Activated CD8-positive, alpha-beta T cell treated with anti-CD3 and anti-CD28 coated beads for 36 hours (primary cell): ENCODE measurements at places on chromosomes 2 and 18. TPM values are rescaled to one million over a fixed set of nuclear protein-coding genes. Genes with fewer than 3 reads are reported as not detected.

The CHRNG gene
- not detected for total RNA-seq

The MSTN gene
- total RNA-seq = not detected

The C2orf92 gene
- total RNA-seq = 11.7 TPM

The PIEZO2 gene
- not detected for total RNA-seq

The ANKRD30BL gene
- not detected for total RNA-seq

DNA sequence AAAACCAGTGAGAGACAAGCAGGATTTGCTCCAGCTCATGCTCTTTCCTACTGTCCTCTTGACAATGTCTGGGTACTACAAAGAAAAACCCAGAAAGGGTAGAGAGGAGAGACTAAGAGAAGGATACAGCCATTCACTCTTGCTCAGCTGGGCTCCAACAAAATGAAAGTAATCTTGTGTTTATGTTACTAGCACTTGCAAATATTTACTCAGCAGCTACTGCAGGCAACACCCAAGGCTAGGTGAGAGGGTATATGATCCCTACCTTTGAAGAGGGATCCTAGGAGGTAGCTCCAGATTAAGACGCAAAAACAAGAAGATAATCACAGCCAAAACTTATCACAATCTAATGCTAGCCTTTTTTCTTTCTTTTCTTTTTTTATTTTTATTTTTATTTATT lies 329.6 kb upstream of the ACVR2A start:
- H3K4me3 ChIP-seq = no peak overlapping the region
- H3K36me3 ChIP-seq = no peaks in the 10 kb centered on the region
- H3K27me3 ChIP-seq = no peaks in the 10 kb centered on the region
- no peak overlapping the region for H3K27ac ChIP-seq
- H3K4me1 ChIP-seq = no peaks in the 10 kb centered on the region
- DNase-seq = no peak

GRCh38 chr2:175136334-175137215 lies 31.4 kb downstream of the ATF2 start:
- no peaks in the 10 kb centered on the region for H3K27me3 ChIP-seq
- peak overlapping the region; percentile 46 for H3K27ac ChIP-seq
- no peak for DNase-seq
- no peak overlapping the region for H3K4me3 ChIP-seq

DNA sequence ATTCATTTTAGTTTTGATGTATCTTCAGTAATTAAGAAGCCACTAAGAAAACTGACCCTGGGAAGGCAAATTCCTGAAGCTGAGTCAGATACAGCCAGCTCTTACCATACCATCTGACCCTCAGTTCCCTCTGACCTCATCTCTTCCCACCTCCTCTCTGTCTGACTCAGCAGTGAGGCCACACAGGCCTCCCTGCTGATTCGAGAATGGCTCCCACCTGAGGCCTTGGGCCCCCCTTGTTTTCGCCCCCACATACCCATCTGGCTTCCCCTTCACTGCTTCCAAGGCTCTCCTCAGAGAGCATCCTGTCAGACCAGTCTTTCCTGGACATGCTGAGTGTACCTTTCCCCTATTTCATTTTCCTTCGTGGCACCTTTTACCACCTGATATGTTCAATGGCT lies 71.0 kb upstream of the CYP1B1 start:
- peaks cover 5% of the 10 kb centered on the region for H3K27me3 ChIP-seq
- no peaks in the 10 kb centered on the region for H3K36me3 ChIP-seq
- H3K4me3 ChIP-seq = no peak overlapping the region
- H3K27ac ChIP-seq = peak overlapping the region; percentile 56

DNA sequence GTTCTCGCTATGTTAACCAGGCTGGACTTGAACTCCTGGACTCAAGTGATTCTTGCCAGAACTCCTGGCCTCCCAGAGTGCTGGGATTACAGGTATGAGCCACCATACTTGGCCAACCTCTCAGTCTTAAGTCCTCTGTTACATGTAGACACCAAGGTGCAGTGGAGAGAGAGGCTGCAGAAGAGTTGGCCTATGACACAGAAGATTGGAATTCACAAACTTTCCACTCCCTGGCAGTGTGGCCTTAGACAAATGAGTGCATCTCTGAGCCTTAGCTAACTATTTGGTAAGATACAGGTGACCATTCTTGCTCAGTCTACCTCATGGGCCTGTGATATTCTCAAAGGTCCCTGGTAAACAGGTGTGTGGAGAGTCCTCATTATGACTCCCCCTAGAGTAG lies 159.7 kb downstream of the MYCN start:
- no peaks in the 10 kb centered on the region for H3K27me3 ChIP-seq
- no peak overlapping the region for H3K4me3 ChIP-seq
- DNase-seq = no peak
- no peak overlapping the region for H3K27ac ChIP-seq

GRCh38 chr2:222582928-222583327 lies 73.0 kb downstream of the FARSB start:
- no peak overlapping the region for H3K4me3 ChIP-seq
- DNase-seq = no peak
- no peak overlapping the region for H3K27ac ChIP-seq
- H3K27me3 ChIP-seq = no peaks in the 10 kb centered on the region

DNA sequence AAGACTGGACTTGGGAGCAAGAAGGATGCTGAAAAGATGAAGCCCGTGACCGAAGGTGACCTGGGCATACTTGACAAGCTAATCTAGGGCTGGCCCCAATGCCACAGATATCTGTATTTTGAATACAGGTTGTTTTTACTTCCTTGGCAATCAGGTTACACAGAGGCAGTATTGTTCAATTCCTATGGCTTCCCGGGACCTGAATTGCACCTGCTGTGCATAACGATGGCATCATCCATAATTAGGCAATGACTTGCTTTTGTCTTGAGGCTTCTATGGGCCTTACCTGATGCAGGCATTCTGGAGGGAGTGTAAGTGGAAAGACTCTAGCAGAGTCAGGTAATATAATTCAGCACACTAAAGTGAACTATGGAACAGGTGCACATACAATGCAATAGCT lies 60.6 kb upstream of the CUL3 start:
- no peaks in the 10 kb centered on the region for H3K4me1 ChIP-seq
- DNase-seq = no peak
- H3K27me3 ChIP-seq = no peaks in the 10 kb centered on the region
- H3K4me3 ChIP-seq = no peak overlapping the region
- no peak overlapping the region for H3K27ac ChIP-seq

DNA sequence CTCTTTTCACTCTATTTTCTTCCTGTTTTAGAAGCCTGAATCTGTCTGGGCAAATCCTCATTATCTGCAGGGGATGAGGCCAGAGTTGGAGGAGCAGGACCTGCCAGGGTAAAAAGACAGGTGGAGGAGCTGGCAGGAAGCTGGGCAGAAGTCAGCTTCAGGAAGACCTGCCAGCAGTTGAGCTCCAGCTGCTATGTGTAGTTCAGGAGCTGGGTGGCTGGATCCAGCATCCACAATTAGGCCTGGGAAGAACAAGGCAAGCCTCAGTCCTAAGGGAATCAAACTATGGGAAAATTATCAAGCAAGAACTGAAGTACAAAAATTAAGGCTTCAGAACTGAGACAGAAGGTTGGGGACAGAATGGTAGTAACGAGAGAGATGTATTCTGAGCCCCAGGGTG lies 174.0 kb downstream of the MREG start:
- H3K36me3 ChIP-seq = no peaks in the 10 kb centered on the region
- H3K27me3 ChIP-seq = no peaks in the 10 kb centered on the region
- no peak for DNase-seq
- no peak overlapping the region for H3K4me3 ChIP-seq
- no peak overlapping the region for H3K27ac ChIP-seq

- no peak overlapping the region for H3K4me3 ChIP-seq
- H3K4me1 ChIP-seq = no peaks in the 10 kb centered on the region
- DNase-seq = no peak
- no peaks in the 10 kb centered on the region for H3K27me3 ChIP-seq
- H3K27ac ChIP-seq = no peak overlapping the region
These were observed 37.5 kb upstream of the MAPRE3 start for GRCh38 chr2:26932974-26933373.

DNA sequence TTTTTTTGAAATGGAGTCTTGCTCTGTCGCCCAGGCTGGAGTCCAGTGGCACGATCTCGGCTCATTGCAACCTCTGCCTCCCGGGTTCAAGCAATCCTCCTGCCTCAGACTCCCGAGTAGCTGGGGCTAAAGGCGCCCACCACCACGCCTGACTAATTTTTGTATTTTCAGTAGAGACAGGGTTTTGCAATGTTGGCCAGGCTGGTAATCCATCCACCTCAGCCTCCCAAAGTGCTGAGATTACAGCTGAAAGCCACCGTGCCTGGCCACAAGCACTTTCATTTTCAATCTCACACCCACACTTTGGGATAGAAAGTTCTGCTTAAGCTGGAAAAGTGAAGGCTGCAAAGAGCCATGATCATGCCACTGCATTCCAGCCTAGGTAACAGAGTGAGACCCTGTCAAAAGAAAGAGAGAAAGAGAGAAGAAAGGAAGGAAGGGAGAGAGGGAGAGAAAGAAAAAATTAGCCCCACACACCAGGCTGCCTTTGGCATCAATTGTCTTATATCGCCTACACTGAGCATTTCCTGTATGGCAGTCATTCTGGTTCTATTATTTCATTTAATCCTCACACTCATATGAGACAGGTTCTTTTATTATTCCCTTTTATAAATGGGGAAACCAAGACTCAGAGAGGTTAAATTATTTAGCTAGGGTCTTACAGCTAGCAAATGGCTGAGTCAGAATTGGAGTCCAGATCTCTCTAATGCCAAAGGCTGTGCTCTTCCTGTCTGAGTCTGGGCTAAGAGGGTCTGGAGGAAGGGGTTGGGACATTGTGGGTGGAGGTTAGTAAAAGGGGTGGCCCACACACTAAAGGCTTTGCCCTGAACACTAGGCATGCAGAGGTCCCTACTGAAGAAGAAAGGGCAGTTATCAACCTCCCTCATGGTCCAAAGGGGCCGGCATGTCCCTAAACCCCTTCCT lies 37.9 kb upstream of the PKDCC start:
- peaks cover 13% of the 10 kb centered on the region for H3K4me1 ChIP-seq
- H3K27ac ChIP-seq = no peak overlapping the region
- peak; percentile 21 for DNase-seq
- H3K4me3 ChIP-seq = no peak overlapping the region
